ENCODE measurements at places on chromosomes 3 and 15.

DNA sequence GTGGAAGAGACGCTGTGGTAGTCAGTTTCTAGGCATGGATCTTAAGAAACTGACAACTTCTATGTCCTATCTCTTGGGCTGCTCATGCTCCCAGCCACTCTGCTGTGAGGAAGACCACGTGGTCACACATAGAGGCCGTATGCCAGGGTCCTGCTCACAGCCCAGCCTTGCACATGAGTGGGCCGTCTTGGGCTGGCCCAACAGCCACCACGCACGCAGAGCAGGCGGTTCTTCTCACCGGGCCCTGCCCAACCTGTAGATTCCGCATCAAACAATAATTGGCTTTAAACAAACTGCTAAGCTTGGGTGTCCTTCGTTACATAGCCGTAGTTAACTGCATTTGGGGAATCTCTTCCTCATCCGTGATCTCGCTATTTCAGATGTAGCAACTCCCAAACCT is 26.0 kb downstream of the SLC41A3 start:
- DNase-seq: no peak

- DNase-seq: no peak
Observed at GRCh38 chr3:123048480-123049237, 18.2 kb upstream of the PDIA5 start.

DNA sequence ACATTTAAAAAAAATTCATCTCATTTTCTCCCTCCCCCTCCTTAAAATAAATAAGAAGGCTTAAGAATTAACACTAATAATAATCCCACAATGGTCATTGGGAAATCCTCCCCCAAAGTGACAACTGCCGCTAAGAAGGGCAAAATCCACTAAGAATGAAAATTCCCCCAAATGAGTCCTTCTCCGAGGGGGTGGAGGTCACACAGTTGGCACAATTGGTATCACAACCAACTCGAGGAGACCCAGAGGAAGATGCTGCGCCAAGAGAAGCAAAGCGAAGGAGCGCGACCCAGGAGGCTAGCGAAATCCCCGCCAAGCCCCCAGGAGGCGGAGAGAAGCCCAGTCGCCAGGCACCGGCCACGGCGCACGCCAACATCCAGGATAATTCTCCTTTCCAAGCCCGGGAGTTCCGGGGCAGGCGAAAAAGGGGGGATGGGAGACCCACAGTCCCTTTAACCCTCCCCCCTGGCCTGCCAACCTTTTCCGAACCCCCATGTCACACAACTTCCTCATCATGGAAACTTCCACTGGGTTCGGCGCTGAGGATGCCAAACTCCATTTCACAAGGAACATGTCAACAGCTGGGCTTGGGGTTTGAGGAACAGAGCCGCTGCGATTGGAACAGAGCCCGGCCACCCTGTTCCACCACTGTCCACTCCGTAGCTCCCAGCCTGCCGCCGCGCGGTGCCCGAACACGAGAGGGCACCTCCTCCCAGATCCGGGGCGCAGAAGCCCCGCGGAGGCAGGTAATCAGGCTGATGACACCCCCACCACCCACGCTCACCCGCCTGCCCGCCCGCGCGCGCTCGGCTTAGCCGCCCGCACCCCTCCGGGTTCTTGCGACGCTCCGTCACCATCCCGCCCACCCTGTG is 668 bp downstream of the THRB start:
- DNase-seq: no peak

- no peak for DNase-seq
Observed at GRCh38 chr3:7075117-7075516, 214.2 kb downstream of the GRM7 start.

DNA sequence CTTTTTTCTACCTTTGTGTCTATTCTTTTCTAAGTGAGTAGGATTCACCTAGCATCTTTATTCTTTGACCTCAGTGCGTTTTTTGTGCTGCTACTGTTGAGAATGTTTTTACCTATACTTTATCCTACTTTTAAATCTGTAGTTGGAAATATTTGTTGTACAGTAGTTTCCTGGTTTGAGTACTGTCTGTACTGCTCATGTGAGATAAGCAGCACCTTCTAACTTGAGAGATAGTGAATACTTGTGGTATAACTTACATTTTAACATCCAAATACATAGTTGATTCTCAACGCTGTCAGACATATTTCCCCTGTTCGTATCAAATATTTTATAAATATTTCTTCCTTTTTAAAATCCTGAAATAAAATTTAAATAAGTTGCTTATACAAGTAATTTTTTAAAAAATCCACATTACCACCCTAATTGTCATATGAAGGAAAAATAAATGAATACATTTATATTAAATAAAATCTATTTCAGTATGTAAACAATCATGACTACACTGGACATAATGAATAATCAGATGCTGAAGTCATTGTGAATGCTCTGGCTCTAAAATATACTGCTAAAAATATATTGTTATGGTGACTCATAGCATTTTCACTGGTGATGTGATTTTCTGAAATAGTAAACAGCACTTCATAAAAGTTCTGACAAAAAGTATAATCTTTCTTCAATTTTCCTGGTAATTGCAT is 17.4 kb downstream of the ATP11B start:
- DNase-seq: no peak

DNA sequence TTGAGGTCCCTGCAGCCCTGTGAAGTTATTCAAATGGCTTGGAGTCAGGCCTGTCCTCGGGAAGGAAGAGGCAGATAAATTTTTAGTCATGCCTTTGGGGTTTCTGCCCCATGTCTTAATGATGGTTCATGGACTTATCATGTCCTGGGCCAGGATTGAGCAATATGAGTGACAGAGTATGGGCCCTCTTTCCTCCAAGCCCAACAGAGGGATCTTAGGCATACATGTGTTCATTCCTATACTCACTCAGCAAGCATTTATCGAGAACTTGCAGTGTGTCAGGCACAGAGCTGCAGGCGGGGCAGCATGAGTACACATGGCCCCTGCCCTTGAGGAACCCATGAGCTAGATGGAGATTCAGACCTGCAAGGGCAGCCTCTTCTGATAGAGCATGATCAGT is 6.2 kb downstream of the ESYT3 start:
- DNase-seq: no peak

DNA sequence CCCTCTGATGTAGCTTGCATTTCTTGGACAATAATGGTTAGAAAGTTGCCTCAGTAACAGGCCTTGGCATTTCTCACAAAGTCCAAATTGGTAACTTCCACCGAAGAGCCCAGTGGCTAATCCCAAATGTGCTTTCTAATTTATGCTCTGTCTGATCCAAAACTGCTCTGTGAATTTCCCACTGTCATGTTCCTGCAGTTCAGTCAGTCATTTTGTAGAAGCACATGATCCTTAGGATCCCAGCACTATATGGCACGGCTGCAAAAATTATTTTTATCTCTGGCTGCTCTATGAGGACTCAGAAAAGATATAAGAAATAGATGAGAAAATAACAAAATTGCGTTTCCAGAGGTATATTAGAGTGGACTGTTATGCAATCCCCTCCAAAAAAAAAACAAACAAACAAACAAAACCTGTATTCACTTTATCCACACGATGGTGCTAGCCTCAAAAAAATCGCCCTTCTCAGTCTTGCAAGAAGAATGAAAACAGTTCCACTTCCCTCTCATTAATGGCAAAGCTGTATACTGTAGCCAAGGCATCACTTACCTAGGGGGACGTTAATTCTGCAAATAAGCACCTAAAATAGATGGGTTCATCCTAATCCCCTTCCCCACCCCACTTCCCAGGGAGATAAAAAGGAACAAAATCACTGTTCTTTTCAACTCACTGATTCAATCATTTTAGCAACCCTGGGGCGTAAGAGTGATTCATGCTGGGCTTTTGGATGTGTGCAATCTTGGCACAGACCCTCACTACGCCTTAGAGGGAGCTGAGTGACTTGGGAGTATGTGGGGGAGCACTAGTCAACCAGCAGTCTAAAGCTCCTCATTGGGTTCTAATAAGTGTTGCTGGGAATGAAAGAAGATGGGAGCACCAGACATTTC is 61.3 kb downstream of the TMCO5A start:
- DNase-seq: no peak
